ENCODE measurements at places on chromosomes 16 and 17. TPM values are rescaled to one million over a fixed set of nuclear protein-coding genes. Genes with fewer than 3 reads are reported as not detected.

Gene LITAFD
- total RNA-seq: not detected

Gene STH
- total RNA-seq: not detected

Gene NUPR1
- 37.0 TPM for total RNA-seq

Gene KRT23
- total RNA-seq: not detected

Gene COPZ2
- total RNA-seq: 147 TPM

Gene PLK1
- 12.2 TPM for total RNA-seq

Gene ALOX12B
- total RNA-seq: not detected

Gene PRM2
- total RNA-seq: not detected

Gene NR1D1
- 2.9 TPM for total RNA-seq

Gene AURKB
- total RNA-seq: 9.6 TPM

Gene TBX6
- 0.12 TPM for total RNA-seq

Gene NACA2
- not detected for total RNA-seq

Gene EFTUD2
- 87.9 TPM for total RNA-seq

Data from aortic smooth muscle cell (primary cell).